Activated T-cell treated with anti-CD3 and anti-CD28 coated beads for 1 hour (primary cell): ENCODE measurements at places on chromosomes 4 and X.

GRCh38 chr4:150160473-150160872 is 82.2 kb downstream of the DCLK2 start:
- DNase-seq = no peak

DNA sequence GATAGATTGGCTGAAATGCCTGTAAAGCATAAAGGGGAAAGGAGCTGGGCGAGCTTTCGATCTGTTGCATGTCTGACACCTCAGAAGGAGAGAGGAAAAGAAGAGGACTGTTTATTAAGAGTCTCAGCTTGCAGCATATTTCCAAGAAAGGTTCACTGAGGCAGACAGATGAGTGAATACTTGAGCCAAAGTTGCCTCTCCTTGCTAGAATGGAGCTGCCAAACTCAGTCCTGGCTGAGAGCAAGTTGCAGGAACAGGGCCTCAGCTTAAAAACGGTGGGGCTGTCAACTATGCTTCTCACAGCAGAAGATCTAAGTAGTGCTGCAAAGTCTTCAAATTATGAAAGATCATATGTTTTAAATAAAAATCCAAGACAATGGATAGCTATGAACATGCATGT is 707.5 kb downstream of the PCDH7 start:
- DNase-seq = no peak

DNA sequence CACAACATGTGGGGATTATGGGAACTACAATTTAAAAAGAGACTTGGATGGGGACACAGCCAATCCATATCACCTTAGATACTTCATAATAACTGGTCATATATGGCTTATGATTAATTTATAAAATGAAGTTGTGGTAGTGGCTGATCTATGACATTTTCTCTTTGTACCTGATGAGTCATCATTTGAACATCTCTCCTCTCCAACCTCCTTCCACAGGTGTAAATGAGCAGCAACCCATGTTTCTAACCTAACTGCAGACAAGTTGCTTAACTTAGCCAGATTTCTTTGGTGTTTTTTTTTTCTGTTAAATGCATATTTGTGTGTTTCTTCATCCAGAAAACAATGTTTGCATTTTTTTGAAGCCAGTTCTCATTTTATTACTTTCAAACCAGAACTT is 42.6 kb downstream of the SPANXA2 start:
- DNase-seq = no peak

DNA sequence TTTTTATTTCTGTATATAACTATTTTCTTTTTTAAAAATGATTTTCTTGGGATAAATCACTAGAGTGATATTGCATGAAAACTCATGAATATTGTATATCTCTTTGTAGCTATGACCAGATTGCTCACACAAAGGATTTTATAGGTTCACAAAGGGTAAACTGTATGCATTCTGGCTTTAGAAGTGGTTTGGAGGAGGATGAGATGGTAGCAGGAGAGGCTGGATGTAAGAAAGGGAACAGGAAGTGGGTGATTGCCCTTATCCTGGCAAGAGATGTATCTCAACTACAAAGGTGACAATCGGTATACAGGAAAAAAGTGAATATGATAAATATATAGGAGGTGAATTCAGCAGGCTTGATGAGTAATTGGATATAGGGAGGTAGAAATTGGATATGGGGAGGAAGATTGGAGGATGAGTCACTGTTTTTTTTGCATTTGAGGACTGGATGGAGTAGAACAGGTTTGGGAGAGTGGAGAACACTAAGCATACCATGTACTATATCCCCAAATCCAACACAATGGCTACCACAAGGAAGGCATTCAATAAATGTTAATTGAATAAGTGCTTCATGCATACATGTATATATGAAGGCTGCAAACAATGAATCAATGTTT is 9.9 kb downstream of the FGG start:
- DNase-seq = no peak

GRCh38 chr4:87579478-87579877 is 28.9 kb upstream of the DSPP start:
- DNase-seq = no peak

DNA sequence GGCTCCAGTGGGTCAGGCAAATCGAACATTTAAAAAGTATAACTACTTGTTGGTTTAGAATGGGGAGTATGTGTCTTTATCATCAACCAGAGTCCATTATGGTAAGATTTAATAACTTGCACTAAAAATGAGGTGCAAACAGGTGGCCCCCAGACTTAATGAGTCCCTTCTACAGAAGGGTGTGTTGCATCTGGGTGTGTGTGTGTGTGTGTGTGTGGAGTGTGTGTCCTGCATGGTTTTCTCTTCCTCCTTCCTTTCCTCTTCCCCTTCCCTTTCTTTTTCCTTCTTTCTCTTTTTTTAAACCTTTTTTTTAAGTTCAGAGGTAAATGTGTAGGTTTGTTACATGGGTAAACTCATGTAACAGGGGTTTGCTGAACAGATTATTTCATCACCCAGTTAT is 53.7 kb downstream of the GPRIN3 start:
- no peak for DNase-seq

- DNase-seq = no peak
These were observed 81.5 kb downstream of the QRFPR start for GRCh38 chr4:121299367-121299766.

DNA sequence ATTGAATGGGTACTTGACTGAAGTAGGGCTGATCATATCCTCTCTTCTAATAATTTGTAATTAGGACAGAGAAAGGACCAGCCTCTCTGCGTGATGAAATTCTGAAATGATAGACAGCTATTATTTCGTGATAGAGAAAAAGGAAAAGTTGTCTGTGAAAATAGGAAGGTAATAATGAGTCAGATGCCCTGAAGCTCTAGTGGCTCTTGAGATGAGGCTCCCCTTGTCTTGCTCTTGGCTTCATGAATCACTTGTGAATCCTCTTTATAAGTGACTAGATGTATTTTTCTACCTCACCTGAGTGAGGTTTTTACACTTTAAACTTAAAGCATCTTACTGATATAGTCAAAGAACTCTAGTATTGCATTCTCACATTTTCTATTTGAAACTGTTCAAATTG is 888.9 kb downstream of the PCDH18 start:
- DNase-seq = no peak

DNA sequence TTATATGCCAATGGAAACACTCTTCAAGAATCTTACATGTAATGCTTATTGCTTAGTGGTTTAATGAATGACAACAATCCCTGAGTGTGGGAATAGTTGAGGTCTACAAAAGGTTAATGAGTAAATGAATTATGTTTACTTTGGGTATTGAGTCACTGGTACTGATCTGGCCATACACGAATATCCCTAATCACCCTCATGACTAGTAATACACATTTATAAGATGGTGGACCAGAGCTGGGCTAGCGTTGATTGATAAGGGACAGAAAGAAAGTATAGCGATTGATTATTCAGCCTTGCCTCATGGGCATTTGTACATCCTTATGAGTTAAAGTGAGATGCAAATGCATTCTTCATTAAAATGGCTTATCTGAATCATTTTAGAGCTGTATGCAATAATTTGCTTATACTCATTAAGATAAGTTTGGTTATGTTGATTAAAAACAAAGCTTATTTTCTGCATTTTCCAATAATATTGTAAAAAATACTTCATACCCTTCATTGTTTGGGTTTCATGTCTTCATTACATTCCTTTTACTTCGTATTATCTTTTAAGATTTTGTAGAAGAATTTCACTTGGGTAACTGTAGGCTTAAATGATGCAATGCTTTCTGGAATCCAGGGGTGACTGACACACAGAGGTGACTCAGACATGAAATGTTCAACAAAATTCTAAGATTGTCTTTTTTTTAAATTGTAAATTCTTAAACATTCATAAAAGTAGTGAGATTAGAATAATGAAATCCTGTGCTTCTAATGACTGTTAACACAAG is 47.4 kb downstream of the FGF2 start:
- no peak for DNase-seq

DNA sequence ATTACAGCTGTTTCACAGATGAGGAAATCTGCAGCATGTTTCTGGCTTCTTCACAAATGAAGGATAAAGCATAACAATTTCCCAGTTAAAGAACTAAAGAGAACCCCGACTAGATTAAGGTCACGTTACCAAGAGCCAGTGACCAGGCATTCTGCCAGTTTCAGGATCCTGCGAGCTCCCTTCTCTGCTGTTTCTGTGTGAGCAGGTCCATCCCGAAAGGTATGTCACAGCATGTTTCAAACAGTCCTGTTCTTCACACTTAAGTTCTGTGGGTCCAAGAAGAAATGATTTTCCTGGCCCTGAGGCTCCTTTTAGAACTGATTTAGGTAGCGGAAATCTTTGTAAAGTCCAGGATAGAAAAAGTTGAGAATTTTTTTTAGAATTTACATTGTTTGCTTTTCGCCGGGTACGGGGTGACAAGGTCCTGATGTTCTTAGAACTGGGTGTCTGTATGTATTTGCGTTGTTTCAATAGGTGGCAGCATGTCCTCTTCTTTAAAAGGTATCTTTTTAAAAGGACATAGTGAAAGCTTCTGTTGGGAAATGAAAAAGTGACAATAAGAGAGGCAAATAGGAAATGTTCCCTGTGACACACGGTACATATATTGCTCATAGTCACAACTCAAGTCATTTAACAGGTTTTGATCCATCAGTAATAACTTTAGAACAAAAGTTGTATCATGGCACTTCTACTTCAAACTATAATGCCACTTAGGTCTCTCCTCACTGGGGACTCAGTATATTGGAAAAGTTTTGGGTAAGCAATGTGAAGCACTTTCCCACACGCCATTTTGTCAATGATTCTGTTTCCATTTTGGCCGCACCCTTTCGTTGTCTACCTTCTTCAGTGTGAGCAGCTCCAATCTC is 18.4 kb downstream of the IL21 start:
- no peak for DNase-seq

DNA sequence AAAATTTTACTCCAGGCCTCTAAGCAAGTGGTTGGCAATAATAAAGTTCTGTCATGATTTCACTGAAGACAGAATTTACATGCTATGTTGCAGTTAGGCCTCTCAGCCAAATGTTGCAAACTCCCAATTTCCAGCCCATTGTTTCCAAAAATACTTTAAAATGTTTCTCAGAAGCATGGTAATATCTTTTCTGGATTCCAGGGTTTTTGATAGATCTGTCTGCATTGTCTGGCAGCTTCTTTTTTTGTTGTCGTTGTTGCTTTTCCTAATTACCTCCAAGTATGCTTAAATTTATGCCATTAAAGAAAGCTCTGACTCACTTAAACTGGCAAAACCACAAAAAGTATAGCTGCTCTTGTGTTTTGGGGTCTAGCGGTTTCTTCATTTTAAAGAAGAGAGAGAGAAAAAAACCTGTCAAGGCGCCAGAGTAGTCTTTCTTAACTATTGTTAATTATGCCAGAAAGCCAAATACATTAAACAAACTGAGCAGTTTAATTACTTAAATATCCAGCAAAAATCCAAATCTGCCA is 97.0 kb downstream of the AGTR2 start:
- DNase-seq = no peak

DNA sequence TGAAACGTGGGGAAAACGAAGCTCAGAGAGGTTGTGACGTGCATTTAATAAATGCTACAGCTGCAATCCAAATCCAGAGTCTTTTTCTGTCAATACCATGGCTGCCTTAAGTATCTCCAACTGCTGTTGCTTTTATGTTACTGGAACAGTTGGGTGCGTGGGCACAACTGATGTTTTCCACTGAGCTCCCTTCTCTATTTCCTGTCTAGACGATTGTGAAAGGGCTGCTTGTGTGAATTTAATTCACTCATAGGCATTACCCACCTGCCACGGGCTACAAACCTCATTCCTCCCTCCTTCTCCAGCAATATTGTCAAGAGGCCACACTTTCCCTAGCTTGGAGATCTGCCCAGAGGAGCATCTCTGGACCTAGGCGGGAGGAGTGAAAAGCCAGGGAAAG is 526.0 kb downstream of the MID1IP1 start:
- DNase-seq = no peak

- DNase-seq = no peak
These were observed 54.7 kb downstream of the FAM193A start for GRCh38 chr4:2591189-2591588.

DNA sequence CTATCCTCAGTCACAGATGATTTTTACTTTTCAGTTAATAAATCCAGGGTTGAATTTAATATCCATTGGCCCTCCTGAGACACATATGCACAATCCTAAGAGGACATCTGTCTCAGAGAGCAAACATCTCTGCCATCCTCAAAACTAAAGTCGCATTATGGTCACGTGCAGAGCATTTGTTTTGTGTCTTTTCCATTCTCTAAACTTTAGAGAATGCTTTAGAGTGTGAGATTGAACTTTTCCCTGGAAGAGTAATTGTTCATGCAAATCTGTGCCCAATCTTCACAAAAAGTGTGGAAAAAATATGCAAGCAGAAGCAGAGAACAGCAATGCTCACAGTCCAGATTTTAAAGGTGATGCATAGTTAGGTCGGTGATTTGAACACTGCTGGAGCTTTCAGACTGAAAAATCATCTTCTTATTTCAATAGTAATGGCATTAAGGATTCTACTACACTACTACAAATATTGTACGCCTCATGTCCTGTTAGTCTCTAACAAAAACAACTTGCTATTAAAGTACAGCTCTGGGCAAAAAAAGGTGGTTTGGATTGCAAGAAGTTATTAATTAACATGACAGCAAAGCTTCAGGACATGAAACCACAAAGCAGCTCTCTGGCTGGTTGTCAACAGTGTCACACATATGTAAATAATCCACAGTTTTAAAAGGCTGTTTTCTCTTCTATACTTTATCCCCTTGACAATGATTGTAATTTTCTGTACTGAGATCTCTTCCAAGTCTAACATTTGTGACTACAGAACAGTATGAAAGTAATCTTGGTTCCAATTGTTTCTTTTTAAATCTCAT is 19.9 kb downstream of the DCHS2 start:
- DNase-seq = no peak

GRCh38 chr4:139234253-139234652 is 45.8 kb downstream of the MGARP start:
- DNase-seq = no peak

DNA sequence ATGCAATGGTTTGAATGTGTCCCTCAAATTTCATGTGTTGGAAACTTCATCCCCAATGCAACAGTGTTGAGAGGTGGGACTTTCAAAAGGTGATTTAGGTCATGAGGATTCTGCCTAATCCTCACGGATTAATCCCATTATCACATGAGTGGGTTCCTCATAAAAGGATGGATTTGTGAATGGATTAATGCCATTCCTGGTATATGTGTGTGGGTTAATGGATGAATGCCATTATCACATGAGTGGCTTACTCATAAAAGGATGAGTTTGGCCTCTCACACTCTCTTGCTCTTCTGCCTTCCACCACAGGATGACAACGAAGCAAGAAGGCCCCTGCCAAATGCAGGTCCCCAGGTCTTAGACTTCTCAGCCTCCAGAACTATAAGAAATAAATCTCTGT is 30.5 kb upstream of the NEUROG2 start:
- DNase-seq = no peak

DNA sequence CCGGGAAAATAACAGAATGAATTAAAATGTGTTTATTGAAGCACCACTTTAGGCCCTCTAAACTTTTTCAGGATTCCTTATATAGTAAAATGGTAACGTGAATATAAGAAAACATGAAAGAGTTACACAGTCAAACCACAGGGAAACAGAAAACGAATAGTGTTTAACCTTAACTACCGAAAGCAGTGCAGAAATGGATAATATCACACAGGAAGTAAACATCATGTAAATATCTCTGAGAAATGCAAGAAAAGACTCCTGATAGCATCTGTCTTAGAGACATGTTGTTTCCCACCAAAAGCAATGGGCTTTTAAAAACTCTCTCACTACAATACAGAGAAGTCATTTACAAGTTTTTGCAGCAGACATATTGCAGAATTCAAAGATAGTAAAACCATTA is 323.9 kb upstream of the CXXC4 start:
- no peak for DNase-seq
